ENCODE measurements at places on chromosomes 3 and 15.

DNA sequence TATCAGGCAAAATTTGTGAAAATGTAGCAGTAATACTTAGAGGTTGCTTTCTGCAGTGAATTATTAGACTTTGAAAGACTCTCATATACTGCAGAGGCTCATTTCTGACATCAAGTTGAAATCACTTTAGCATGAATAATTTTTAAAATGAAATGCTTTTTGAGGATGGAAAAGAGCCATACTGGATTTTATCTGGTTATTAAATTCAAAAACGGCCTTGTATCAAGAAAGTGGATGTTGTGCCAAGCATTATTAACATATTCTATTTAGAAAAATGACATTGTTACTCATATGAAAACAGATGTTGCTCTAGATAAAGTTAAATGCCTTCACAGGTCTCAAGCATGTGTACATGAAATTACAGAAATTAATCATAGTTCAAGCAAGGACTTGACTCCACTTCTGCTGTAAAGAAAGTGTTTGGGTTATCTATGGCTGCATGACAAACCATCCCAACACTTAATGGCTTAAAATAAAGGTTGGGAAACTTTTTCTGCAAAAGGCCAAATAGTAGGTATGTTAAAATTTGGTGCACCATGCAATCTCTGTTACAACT, 64.5 kb upstream of the ZNF280D start:
- DNase-seq, result no peak

DNA sequence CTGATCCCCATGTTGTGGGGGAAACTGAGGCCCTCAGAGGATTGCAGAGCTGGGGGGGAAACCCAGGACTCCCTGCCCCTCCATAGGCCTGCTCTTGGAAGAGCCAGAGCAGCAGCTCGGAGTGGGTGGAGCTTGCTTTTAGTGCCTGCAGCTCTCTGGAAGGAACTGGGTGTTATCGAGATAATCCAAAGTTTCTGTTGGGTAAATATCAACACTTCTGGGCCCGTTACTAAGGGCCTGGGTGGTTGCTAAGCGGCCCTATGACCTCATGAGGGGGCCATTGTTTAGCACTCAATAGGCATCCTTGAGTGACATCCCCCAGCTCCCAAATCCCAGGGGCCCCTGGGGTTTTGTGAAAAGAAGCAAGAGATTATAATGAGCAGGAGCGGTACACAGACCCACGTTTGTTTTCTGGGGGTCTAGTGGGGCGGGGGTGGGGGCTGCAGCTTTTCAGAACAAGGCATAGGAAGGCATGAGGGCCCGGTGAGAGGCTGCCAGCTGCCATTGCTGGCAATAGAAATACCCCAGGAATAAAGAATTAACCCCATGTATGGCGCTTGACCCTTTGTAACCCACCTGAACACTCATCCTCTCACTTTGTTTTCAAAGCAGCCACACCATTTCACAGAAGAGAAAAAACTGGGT, 48.3 kb upstream of the ATP2B2 start:
- no peak for DNase-seq

DNA sequence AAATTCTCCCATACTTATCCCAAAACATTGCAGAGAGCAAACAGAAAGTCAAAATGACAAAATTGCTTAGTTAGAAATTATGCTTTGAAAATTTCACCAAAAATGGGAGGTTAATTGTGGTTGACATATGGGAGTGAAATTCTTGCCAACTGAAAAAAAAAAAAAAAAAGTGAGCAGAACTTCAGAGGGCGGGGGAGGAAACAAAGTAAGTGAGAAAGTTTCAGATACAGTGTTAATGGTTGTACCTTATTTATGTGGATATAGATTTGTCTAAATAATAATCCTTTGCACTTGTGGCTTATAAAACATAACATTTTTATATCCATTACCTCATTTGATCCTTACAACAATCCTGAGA, 91.5 kb upstream of the RAP2B start:
- no peak for DNase-seq

- no peak for DNase-seq
Observed at GRCh38 chr15:42723068-42723467, 13.9 kb downstream of the CDAN1 start.

All from activated B cell treated with CpG ODN at 0.5 μM for 24 hours (primary cell).